ENCODE measurements at places on chromosomes 3 and 15.

DNA sequence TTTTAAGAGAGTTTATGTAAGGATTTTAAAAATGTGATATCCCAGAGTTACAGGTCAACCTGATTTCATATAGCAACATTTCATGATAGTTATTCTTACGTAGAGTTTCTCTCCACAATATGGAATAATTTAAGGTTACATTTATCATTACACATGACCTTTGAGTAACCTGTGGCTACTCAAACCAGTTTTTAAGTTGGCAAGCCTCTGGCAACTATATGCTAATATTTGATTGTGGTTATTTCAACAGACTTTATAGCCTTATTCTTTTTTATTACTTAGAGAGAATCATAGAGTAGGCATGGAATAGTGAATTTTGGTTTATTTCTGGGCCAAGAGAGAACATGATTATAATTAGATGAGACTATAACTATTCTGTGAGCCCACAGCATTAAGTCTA is 504.9 kb downstream of the NLGN1 start:
- no peak for DNase-seq

DNA sequence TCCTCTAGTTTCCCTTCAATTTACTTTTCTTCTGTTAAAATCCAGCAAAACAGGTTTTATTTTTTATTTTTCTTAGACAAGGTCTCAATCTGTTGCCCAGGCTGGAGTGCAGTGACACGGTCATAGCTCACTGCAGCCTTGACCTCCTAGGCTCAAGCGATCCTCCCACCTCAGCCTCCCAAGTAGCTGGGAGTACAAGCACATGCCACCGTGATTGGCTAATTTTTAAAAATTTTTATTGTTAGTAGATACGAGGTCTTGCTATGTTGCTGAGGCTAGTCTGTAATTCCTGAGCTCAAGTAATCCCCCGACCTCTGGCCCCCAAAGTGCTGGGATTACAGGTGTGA is 41.6 kb downstream of the ILDR1 start:
- DNase-seq: no peak

DNA sequence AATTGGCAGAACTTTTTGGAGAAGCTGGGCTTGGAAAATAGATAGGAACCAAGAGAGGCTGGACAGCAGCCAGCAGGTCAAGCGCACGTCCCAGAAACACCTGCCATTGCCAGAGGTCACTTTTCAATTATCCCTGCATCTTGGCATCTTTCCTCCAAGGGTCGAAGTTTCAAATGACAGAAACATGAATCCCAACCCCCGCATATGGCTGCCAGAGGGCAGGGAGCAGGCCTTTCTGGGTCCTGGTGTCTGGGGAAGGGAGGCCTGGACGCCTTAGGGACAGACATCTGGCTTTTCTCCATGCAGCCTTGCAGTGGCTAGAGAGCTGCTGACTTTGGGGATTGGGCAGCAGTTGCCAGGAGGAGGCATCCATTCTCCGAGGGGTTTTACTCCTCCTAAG is 164.5 kb upstream of the TPM1 start:
- no peak for DNase-seq

GRCh38 chr15:78638658-78639314 is 2.2 kb downstream of the CHRNB4 start:
- DNase-seq: peak; percentile 46

GRCh38 chr3:1375145-1375544 is 282.3 kb downstream of the CNTN6 start:
- no peak for DNase-seq

DNA sequence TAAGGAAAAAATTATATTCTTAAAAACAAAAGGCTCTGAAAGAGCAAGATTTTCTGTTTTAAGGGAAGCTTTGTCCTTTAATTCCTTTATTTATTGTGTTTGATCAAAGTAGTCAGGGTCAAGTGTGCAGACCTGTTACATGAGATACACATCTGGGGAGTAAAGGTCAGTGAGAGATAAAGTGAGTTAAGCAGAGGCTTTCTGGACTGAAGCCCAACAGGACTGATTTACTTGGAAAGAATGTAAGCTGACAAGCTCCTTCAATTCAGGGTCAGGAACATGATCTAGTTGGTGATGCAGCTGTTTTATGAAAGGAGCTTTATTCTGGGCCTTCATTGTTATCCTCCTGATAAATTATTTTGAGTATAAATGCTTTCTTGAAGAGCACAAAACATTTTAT is 20.7 kb upstream of the OTOL1 start:
- DNase-seq: no peak

GRCh38 chr15:45734260-45734711 is 99.5 kb downstream of the SQOR start:
- DNase-seq: no peak

GRCh38 chr3:131349454-131349853 is 32.1 kb upstream of the NUDT16 start:
- no peak for DNase-seq

- DNase-seq: no peak
Measured at GRCh38 chr3:122886251-122886650, 91.4 kb downstream of the SLC49A4 start.

DNA sequence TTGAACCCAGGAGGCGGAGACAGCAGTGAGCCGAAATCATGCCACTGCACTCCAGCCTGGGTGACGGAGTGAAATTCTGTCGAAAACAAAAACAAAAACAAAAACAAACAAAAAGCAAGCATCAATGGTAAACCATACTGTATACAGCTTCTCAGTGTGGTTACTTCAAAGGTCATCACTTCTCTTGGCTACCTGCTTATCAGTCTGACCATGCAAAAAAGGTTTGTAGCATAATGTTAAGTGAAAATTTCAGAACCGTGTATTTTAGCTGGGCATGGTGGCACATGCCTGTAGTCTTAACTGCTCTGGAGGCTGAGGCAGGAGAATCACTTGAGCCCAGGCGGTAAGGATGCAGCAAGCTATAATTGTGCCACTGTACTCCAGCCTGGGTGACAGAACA is 4.2 kb downstream of the UBXN7 start:
- no peak for DNase-seq

DNA sequence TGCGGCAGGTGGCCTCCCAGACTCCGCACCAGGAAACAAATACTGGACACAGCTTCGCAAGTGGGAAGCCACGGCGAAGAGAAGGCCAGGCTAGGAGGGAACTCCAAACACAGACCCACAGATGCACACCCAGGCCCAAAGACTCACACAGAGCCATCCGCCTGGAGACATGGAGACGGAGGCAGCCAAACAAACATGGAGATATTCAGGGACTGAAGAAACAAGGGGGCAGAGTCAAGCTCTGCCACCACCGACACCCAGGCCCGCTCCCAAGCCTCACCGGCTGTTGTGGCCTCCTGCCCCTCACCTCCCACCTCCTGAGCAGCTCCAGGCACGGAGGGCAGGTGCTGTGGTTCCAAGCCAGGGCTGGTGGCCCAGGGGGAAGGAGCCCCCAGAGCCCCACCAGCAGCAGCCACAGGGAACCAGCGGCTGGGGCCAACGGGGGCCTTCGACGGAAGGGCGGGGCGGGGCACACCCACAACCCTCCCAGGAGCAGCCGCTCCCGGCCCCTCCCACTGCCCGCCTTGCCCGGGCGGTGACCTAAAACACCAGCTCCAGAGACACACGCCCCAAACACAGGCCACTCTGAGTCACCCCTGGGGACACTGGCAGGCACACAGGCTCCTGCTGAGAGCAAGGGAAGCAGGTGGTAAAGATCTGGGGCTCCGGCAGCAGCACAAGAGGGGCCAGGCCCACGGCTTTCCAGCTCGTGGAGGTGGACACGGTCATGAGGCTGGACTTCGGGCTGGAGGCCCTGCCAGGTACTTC is 31.9 kb downstream of the TNK2 start:
- peak; percentile 91 for DNase-seq

DNA sequence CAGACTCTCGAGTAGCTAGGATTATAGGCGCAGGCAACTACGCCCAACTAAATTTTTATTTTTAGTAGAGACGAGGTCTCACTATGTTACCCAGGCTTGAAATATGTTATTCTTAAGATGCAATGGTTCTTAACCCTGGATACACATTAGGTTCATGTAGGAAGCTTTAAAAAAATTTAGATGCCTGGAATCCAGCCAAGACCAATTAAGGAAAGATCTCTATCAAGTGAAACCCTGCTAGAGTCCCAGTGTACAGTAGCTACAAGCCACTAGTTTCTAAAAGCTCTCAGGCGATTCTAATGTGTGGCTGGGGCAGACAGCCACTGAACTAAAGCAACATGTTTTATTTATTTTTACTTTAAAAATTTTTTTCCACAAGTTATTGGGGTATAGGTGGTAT is 33.2 kb downstream of the TRIM69 start:
- DNase-seq: no peak

GRCh38 chr3:173652093-173652492 is 254.5 kb downstream of the NLGN1 start:
- DNase-seq: no peak

GRCh38 chr3:147371771-147372340 is 34.5 kb downstream of the ZIC4 start:
- DNase-seq: no peak

DNA sequence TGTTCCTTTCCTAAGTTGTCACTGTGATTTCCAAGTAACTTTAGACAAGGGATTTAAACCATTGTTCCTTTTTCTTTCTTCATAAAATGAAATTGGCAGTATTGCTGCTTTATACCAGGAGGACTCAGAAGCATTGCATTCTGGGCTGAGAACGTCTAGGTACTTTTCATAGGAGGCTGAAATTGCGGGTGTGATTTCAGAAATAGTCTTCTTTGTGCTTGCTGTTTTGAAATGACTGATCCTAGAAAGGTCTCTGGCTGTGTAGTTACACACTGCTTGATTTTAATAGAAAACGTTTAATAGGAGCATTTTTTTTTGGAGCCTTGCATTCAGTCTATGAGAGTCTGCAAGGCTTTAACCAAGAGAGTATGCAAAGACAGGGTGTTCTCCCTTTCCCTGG is 56.3 kb downstream of the PPM1L start:
- DNase-seq: no peak

- DNase-seq: no peak
Measured at GRCh38 chr15:101346928-101347327, 51.9 kb upstream of the SNRPA1 start.

DNA sequence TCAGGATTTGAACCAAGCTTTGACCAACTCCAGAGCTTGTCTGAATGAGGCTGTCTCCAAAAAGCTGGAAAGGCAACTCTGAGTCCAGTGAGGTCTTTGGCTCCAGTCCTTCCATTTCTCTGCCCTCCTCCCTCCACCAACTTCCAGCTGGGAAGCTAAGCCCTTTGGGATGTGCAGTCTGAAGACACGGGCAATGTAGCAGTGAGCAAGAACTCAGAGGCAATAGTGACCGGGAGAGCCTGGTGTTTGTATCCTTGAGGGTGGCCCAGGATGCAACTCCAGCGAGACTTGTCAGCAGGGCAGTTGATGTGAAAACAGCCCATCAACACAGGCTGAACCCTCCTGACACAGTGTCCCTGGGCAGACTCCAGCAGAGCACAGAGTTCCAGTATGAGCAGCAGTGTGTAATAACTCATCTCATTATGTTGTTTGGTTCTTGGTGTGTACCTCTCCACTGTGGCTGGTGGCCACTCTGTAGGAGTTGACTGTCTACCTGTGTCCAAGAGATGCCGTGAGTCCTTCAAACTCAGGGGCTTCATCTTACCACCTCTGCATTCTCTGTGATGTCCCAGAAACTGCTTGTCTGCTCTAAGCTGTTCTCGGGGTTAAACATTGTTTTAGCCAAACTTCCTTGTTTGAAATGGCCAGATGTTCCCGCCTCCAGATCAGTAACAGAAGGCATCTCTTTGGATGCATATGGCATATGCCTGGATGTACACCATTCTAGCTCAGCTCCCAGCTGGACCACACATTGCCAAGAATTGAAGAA is 6.6 kb downstream of the CDCP1 start:
- DNase-seq: no peak

DNA sequence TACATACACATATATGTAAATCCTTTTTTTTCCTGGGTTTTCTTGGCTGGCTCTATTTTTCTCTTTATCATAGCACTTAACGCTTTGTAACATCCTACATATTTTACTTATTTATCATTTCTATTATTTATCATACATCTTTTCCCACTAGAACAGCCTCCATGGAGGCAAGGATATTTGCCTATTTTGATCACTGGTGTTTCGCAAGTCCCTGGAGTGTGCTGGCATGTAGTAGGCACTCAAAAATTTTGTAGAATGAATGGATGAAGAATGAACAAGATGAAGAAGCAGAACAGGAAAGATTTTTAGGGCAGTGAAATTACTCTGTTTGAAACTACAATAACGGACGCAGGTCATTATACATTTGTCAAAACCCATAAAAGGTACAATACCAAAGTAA is 83.0 kb upstream of the PTX3 start:
- DNase-seq: no peak

GRCh38 chr15:51499379-51499976 is 123.1 kb downstream of the DMXL2 start:
- DNase-seq: no peak

DNA sequence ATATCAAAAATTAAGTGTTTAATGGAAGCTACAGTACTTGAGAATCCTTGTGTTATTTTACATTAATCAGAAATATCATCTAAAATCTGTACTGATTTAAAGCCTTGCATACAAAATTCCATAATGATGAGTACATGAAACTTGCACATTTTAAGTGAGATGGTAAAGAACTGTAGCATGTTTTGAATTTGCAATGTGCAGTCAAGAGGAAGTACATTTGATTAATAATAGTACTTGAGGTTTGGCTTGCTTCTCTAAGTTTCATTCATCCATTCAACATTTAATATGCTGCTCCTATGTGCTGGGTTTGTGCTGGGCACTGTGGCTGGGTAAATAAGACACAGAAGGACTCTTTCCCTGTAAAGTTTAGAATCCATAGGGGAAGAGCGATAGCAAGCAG is 332.3 kb downstream of the CNTN3 start:
- no peak for DNase-seq

- DNase-seq: no peak
Measured at GRCh38 chr3:151034303-151034702, 51.2 kb upstream of the MED12L start.

GRCh38 chr3:10389995-10390394 is 69.1 kb upstream of the SEC13 start:
- peak; percentile 22 for DNase-seq

- peak; percentile 77 for DNase-seq
Measured at GRCh38 chr3:14440531-14441239, 38.3 kb downstream of the SLC6A6 start.

DNA sequence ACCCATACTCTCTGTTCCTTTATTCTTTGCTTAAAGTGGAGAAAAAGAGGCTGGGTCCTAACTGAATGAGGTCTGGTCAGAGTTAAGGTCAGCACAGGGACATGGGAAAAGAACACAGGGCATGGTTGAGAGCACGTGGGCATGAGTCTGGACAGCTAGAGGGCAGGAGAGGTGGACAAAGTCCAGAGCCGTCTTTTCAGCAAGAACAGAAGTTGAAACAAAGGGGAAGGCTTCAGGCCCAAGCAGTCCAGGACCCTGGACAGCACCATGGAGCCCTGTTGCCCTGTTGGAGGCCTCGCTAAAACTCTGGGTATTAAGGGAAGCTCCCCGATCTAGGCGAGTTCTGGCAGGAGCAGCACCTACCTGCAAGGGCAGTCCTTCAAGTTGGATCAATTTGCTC is 50.7 kb downstream of the XYLB start:
- no peak for DNase-seq
